GM12891 (cell line): ENCODE measurements at places on chromosomes 3 and 15.

DNA sequence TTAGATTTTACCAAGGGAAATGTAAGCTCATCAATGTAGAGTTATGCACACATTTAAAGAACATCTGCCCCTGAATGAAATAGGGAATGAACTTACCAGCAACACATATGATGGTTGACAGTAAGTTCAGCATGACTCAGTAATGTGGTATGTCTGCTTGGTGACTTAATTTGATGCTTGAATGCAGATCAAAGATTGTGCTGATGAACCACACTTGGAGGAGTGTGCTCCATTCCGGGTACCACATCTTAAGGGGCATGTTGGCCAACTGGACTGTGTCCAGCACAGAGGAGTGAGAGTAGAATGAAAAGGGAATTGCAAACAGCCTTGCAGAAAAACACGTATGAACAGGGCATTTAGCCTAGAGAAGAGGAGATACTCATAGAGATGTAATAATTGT, 171.0 kb upstream of the RARB start:
- DNase-seq: no peak

- peak; percentile 48 for DNase-seq
These were observed 17.1 kb downstream of the TRAIP start for GRCh38 chr3:49839193-49839809.

DNA sequence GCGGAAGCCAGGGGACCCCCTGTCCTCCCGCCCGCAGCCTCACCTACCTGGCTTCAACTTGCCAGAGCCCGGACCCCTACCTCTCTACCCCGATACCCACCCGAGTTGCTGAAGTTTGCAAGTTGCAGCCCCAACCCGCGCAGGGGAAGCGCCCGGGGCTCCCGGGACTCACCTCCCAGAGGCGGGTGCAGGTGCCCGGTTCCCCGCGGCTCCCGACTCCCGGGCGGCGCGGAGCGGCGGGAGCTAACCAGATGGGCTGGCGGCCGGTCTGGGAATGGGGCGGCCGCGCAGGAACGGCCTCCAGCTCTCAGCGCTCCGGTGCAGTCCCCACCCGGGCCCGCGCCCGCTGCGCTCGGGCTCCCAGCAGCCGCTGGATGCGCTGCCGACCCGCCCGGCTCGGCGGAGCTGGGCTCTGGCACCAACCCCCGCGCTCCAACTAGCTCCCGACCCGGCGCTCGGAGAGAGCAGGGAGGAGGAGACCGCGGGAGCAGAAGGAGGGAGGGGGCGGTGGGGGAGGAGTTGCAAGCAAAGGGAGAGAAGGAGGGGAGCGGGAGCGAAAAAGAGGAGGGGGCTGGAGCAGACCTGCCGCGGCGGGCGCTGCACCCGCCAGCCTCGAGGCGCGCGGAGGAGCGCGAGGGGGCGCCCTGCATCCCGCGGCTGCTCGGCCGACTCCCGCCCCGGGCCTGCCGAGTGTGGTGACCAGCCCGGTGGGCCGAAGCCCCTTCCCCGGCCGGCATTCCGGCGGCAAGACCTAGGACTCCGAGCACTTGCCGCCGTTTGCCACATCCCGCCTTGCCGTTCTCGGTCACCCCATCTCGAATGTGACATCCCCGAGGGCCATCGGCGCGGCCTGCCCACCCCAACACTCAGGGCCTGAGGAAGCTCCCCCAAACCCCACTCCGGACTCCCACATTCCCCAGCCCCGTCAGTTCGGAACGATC, at the start of gene SEMA5B:
TSS of gene SEMA5B (minus strand) at position 472 of the 941 bp plus-strand sequence. CDS start 66,500 bp downstream, outside the sequence.
- peak; percentile 54 for DNase-seq

DNA sequence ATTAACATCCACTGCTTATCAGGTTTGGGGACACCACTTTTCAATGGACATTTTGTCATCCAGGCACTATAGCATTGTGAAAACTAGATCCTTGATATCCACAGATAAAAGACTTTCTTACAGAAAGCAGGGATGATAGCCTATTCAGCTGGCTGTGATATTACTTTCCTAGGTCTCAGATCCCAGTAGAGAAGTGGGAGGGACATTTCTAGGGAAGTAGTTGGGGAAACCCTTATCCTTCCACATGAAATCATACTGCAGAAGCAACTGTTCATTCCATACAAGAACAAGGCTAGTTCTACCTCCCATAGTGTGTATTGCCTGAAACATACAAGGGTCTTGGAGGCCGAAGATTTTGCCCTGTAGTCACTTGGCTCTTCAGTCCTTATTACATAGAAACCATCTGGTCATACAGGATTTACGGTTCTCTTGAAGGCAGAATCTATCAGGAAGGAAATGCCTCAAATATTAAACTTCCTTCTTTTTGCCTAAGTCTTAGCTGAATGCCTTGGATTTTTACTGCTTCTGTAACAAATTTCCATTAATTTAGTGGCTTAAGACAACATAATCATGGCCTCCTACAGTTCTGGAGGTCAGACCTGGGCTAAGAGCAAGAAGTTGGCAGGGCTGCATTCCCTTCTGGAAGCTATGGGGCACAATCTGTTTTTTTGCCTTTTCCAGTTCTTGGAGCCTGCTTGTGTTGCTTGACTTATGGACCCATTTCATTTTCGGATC, 119.4 kb downstream of the ECT2 start:
- no peak for DNase-seq

DNA sequence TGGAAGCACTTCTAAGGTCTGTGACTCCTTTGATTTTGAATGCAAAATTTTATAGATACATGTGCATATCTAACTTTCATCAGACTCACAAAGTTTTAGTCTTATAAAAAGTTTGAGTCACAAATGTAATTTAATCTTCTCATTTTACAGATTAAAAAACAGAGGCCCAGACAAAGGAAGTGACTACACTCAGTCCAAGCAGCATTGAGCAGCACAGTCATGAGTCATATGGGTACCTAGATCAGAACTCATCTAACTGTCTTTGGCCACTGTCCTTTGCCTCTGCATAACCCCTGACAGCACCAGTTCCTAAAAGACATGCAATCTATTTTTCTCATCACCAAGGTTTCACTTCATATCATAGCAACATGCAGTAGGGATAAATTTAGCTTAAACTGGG, 210.7 kb upstream of the KCNH8 start:
- DNase-seq: peak; percentile 9

- DNase-seq: no peak
These were observed 9.1 kb upstream of the ABHD2 start for GRCh38 chr15:89078851-89079810.

- no peak for DNase-seq
These were observed 405.5 kb downstream of the SHQ1 start for GRCh38 chr3:72442759-72443158.

DNA sequence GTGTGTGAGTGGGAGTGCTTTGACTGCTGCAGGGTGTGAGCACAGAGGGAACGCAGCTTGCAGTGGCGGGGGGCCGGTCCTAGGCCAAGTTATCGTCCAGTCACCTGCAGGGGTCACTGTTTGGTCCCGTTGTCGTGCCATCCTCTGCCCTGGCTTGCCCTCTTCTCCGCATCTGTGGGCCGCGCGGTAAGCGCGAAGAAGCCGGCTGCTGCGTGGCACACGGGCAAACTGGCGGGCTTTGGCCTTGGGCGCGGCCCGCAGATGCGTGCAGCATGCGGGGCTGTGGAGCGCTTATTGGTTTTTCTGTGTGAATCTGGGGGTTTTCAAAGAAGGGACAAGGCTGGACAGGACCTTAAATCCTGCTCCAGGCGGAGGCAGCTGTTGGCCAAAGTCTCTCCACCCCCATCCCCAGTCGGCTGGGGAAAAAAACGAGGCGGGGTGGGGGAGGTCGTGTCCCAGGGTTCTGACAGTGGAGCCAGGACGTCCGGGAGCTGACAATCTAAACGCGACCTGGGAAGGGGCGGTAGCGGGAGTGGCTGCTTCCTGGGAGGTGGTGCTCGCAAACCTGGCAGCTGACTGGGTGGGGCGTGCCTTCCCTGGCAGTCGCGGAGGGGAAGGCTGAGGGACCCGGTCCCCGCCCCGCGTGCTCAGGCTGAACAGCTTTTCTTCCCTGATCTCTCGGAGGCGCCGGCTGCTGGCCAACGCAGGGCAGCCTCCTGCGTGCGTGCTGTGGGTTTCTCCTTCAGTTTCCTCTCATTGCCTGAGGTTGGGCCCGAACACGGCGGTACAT, 39.7 kb upstream of the VEPH1 start:
- DNase-seq: no peak

- no peak for DNase-seq
These were observed 739.4 kb downstream of the MCTP2 start for GRCh38 chr15:94970802-94971201.

- DNase-seq: no peak
These were observed 16.3 kb upstream of the TRPM7 start for GRCh38 chr15:50702762-50703334.

GRCh38 chr3:9563851-9564250, 10.2 kb upstream of the LHFPL4 start:
- no peak for DNase-seq

GRCh38 chr15:77024273-77025082, 29.6 kb downstream of the PSTPIP1 start:
- peak; percentile 88 for DNase-seq

DNA sequence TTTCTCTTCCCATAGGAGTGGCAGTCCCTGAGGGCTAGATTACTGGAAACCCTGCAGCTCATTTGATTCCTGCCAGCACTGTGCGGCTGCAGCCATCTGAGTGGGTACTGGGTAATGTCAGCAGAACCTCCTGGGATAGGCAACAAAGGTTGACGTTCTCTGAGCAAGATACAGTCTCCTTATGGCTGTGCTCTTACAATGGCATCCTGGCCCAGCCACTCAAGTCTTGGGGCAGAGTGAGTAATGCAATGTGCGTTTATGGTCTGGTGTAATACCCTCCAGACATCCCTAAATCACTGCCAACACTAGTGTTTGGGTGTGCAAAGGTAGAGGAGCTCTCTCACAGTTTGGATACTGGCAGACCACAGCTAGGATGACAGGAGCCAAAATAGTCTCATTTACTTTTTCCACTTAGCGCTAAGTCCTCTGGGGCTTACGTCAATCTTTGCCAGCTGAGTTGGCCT, 775.8 kb downstream of the ZNF385D start:
- DNase-seq: no peak

- no peak for DNase-seq
These were observed 33.3 kb downstream of the PLD1 start for GRCh38 chr3:171776839-171777583.
